ENCODE measurements at places on chromosomes 7 and 10.
A peak's percentile ranks its signal among the peaks of the same experiment; 100 is the strongest.

GRCh38 chr7:75630549-75630948 is 108.2 kb downstream of the HIP1 start:
- no peak for DNase-seq

- no peak for DNase-seq
These were observed 285.9 kb downstream of the KLF6 start for GRCh38 chr10:3499120-3499519.

GRCh38 chr7:137682596-137682995 is 164.2 kb downstream of the DGKI start:
- DNase-seq = no peak

DNA sequence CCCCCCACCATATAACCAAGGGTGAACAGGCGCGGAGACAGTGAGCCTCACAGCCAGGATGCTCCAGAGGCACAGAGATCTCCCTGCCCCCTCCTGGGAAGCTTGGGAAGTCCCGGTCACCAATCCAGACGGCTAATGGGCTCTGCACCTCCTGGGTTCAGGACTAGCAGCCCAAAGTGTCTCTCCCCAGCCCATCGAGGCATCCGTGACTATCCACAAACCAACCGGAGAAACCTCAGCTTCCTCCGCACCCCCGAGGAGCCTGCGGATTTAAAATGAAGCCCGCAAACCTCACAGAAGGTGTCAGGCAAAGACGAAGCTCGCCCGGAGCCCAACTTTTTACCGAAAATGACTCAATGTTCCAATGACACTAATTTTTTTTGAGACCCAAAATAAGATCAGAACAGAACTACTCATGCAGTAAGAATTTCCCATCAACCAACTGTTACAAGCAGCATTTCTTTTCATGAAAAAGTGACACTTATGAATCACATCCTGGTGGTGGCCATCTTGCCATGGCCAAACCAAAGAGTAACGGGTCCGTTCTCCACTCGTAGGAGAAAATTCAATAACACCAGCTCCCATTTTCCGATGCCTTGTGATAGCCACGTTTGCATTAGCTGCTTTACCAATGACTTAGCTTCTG is 6.0 kb downstream of the PDGFA start:
- DNase-seq = no peak

DNA sequence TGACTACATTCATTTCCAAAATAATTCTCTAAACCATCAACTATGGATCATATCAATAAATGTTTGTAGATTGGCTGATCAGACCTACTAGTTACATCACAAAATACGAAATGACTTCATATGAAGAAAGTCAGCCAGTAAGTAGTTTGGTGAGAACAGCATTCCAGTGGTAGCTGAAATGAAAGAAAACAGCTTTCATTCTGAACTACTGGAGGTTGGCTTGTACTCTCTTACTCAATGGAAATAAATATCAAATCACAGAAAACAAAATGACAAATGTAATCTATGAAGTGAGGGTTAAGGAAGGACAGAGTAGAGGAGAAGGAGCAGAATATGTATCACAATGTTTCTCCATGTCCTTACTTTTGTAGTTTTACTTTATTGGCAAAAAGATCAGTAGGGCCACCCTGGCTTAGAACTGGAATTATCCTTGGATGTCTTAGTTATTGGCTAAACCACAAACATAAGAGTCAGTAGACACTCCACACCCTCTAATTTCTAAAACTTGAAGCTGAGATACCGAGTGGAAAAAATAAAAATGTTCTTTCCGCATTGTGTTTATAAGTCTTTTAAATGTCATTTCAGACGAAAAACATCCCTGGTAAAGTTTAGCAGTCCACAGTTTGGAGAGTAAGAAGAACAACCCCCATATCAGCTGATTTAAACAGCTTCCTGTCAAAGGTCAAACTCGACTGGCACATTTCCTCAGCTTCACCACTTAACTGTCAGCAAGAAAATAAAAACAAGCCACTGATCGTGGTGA is 74.0 kb upstream of the DGKI start:
- no peak for DNase-seq

GRCh38 chr7:91299952-91300775 is 35.9 kb downstream of the FZD1 start:
- no peak for DNase-seq

DNA sequence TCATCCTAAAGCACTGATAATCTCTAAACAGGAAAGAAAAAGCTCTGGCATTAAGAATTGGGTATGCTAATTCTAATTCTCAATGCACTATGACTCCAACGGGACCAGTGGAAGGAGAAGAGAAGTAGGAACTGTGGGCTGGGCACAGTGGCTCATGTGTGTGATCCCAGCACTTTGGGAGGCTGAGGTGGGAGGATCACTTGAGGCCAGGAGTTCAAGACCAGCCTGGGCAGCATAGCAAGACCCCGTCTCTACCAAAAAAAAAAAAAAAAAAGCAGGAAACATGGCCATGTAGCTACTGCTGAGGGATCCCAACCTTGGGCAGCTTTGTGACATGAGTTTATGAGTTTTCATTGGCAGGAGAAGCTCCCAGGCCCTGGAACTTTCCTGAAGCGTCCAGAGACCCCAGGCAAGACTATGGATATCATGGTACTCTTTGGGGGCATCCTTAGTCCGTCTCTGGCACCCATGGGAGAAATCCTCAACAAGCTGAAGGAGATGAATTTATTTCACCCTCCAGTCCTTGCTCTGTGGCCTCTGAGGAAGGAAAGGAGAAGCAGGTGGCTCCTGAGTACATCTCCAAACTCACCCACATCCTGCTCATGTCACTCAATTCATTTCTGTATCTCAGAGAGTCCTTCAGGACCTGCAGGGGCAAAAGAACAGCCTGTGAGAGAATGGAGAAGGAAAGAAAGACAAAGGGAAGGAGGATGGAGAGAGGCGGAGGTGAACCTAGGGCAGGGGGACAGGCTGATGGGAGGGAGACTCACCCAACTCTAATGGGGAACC is 99.5 kb downstream of the SPDYE5 start:
- no peak for DNase-seq

DNA sequence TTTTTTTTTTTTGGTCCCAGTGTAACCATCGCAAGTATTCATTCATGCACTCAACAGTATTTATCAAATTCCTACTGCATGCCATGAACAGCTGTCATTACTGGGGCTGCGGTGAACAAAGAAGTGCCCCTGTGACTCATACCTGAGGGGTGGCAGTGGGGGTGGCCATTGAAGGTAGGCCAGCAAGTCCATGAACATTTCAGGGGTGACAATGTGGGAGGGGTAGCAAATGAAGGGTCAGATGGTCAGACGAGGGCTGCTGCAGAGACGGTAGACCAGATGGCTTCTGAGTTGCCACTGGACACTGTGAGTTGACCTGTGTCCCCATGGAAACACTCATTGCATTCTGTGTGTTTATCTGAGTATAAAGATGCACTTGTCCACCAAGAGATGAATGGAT is 92.5 kb upstream of the PITRM1 start:
- DNase-seq = peak; percentile 51

DNA sequence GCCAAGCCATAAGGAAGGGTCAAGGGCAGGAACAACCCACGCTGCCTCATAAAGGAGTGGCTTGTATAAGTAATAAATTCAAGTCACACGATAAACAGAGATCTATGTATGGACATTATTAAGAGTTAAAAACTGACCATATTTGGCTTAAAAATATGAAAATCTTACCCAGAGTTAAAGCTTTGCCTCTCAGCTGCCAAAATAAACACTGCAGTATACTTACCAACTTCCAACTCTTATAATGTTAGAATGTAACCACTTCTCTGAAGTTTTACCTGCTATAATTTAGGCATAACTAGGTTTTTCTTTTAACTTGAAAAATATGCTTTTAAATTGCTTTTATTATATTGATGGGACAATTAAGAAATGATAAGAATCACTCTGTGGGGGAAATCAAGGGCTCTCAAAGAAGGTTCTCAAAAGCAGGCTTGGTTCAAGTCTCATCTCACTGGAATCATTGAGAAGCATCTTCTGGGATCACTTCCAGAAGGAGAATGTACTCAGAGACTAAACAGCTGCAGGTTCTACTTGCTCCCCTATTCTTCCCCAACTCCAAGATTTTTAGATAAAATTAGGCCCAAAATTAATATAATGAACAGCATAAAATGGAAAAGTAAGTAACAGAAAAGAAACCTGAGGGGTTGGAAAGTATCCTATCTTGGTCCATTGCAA is 16.1 kb upstream of the CAV2 start:
- DNase-seq = no peak

DNA sequence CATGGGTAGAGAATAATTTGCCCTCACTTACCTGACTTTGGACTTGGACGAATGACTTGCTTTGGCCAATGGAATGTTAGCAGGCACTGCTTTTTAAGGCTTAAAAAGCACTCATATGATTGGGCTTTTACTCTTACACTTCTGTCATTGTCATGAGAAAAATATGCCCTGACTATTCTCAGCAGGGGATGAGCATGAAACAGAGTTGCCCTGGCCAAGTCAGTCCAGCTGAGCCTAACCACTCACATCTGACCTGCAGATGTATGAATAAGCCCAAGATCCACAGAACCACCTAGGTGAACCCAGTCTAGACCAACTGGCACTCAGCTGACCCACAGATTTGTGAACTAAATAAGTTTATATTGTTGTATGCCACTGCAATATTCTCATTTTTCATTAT is 573.5 kb downstream of the TNS3 start:
- no peak for DNase-seq

- no peak for DNase-seq
These were observed 101.9 kb downstream of the EXOC4 start for GRCh38 chr7:133354546-133355324.

- peak; percentile 42 for DNase-seq
These were observed 1.2 kb downstream of the PPP1R9A start for GRCh38 chr7:94908323-94909178.

GRCh38 chr7:159064121-159064815 is 80.4 kb downstream of the VIPR2 start:
- no peak for DNase-seq

DNA sequence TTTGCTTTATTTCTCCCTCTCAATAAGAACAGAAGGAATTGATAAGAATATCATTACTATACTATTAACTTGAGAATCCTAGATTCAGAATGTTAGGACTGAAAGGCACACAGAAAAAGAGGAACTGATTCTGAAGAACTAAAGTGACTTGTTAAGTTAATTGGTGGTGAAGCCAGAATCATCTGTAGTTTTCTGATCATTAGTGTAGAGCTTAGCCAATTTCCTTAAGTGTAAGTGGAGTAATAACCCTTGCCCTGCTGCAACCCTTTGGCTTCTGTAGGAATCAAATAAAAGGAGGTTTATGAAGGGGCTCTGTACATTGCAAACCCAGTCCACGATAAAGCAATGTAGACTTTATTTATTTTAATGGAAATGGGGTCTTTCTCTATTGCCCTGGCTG is 1186.0 kb downstream of the SORCS3 start:
- no peak for DNase-seq

DNA sequence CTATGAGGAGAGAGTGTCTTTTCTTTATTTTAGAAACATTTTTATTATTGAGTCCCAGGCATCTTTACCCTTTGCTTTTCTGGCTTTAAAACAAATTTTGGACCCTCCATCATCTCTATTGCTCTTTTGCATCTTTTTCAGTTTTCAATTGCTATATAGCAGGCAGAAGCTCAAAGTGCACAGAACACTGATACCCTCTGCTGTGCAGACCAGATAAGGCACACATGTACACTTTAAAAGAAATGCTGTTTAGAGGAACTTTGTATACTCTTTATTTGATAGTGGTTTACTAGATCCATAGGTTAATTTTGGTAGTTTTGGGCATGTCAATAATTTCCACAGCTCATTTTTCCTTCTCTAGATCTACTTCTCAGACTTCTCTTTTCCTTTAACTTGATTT is 324.2 kb downstream of the SH2D4B start:
- no peak for DNase-seq
